Bone marrow (tissue), 2 donors: ENCODE measurements at places on chromosomes 3 and 15.

GRCh38 chr3:178856804-178857203 is 214.8 kb downstream of the ZMAT3 start:
- DNase-seq: no peak

DNA sequence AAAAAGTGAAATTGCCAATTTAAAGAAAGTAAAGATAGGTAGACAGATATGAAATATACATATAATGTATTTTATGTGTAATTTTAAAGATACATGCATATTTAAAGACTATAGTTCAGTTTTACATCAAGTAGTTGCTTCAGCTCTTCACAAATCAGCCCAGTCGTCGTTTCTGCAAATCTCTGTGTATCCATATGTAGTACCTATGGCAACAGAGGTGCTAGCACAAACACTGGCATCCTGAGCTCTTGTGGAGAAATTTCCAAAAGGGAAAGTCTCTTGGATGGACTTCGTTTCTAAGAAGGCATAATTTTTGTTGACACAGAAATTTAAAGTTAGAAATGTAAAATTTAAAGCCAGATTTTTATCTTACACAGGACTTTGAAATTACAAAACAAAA is 1284.7 kb downstream of the ROBO1 start:
- no peak for DNase-seq

DNA sequence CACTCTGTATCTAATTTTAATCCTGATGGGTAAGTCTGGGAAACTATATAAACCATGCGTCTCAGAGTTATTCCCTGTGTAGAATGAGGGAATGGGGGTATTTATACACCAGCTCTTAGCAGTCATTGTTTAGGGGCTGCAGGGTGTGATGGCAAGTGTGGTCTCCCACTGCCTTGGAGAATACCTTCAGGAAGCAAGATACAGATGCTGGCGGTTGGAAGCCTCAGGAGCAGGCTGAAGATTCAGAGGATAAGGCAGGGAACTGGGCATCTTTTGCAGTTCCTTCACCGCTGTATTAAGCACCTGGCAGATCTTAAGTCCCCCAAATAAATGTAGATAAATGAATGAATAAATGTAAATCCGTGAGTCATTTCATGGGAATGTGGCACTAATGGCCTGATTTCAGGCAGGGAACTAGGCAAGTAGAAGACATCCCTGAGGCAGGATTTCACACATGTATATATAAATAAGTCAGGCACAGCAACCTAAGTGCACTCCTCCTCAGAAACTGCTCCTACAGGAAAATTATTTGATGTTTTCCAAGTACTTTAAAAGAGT is 209.2 kb upstream of the GADL1 start:
- no peak for DNase-seq

DNA sequence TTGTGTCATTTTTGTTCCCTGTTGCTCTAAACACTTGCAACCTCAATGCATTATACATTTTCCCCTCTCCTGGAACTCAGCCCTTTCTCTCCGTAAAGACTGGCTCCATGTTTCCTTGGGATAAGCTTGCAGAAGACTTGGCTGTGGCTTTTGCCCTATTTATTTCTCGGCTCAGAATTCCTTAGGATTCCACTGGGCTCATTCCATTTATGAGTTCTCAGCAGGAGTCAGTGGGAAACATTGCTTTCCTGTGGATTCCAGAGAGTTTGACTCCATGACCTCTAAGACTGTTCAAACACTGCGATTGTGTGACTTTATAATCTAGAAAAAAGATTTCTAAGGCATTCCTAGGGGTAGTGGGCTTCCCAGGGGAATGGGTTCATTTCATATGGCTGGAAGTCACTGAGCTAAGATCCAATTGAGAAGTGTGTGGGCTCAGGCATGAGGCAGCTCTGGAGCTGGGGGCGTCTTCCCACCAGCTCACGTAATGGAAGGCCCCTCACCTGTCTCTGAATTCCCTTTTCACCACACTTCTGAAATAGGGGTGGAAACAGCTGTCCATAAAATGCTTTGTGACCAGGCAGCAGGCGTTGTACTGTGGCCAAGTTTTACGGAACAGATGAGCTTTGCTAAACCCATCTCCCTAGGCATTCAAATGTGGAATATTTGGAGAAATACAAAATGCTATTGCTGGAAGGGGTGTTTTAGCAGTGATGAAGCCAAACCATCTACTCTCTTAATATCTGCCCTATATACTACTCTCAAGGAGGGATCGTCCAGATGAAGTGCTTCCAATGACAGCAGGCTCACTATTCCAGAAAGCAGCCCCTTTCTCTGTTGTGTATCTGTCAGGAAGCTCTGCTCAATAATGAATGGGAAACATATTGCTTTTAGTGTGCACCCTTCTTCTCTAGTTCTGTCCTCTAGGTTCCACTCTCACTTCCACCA is 91.8 kb upstream of the BCL6 start:
- DNase-seq: no peak

GRCh38 chr3:150868282-150868681 is 37.0 kb downstream of the MINDY4B start:
- DNase-seq: no peak

- DNase-seq: no peak
Observed at GRCh38 chr15:100284701-100285100, 57.1 kb downstream of the ADAMTS17 start.

- DNase-seq: no peak
Observed at GRCh38 chr3:26623419-26624208, 1.0 kb downstream of the LRRC3B start.

DNA sequence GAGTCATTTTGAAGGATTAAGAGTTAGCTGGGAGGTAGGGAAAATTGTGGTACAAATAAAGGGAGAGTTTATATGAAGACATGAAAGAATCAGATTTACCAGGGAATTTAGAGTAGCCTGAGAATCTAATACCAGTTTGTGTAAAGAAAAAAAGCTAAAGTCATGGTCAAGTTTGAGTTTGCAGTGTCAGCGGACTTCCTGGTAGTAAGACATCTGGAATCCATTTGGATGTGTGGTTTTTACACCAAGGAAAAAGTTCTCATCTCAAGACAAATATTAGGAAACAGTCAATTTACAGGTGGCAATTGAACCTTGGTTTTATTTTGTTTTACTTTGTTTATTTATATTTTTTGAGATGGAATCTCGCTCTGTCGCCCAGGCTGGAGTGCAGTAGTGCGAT is 1.5 kb upstream of the P2RY12 start:
- no peak for DNase-seq

- DNase-seq: no peak
Observed at GRCh38 chr3:153252963-153253362, 90.9 kb downstream of the RAP2B start.

DNA sequence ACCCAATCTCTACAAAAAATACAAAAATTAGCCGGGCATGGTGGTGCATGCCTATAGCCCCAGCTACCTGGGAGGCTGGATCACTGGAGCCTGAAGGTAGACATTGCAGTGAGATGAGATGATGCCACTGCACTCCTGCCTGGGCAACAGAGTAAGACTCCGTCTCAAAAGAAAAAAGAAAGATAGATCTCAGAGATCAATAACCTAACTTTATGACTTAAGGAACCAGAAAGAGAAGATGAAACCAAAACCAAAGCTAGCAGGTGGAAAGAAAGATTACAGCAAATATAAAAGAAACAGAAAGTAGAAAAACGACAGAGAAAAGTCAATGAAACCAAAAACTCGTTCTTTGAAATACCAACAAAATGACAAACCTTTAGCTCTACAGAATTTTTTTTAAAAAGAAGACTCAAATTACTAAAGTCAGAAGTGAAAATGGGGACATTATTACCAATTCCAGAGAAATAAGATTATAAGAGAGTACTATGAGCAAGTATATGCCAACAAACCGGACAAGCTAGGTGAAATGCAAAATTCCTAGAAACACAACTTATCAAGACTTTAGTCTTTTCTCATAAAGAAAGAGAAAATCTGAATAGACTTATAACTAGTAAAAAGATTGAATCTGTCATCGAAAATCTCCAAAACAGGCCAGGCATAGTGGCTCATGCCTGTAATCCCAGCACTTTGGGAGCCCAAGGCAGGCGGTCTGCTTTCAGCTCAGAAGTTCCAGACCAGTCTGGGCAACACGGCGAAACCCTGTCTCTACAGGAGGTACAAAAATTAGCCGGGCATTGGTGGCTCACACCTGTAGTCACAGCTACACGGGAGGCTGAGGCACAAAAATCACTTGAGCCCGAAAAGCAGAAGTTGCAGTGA is 35.0 kb downstream of the ACAP2 start:
- no peak for DNase-seq

- DNase-seq: no peak
Observed at GRCh38 chr3:256501-256900, 59.9 kb downstream of the CHL1 start.

GRCh38 chr3:67804089-67804488 is 149.7 kb upstream of the SUCLG2 start:
- DNase-seq: no peak

DNA sequence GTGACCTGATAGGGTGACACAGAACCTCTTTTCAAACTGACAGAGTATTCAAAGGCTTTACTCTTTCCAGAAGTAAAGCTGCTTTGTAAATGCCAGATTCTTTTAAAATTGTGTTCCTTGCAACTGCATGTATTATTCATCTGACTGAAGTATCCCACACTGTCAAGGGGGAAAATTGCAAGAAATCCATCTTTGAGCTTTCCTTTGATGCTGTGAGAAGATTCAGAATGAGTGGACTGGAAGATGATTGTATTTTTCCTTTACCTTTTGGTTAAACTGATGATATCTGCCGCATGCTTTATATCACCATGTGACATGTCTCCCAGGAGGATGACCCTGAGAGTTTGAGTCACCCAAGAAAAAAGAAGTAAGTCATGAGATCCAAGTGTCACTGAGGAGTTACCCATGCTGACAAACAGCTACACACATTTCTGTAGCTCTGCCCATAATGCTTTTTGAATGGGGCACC is 250.8 kb upstream of the CBLB start:
- DNase-seq: no peak

- DNase-seq: no peak
Observed at GRCh38 chr3:177320765-177321247, 123.5 kb upstream of the TBL1XR1 start.

DNA sequence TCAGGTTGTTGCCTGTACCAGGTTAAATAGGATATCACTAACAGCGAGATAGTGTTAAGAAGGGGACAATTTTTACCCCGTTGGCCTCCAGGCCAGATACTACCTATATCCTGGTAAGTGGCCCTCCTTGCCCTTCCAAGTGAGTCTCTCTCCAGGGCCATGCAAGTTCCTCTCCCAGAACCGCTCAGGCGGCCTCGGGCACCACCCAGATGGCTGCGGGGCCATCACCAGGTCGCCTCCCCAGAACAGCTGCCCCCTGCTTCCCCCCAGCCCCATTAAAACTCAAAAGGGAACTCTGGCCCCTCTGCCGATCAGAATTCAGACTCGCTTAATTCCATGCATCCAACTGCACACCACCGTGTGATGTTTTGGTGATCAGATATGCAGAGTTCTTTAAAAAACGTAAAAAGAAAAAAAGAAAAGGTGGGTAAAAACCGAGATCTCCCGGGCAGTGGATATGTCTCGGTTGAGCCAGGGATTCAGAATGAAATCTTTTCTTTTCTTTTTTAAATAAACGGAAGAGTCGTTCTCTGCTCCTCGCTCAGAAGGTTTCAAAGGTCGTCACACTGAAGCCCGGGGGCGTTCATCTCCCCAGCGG is 1.9 kb upstream of the TRIM71 start:
- no peak for DNase-seq

DNA sequence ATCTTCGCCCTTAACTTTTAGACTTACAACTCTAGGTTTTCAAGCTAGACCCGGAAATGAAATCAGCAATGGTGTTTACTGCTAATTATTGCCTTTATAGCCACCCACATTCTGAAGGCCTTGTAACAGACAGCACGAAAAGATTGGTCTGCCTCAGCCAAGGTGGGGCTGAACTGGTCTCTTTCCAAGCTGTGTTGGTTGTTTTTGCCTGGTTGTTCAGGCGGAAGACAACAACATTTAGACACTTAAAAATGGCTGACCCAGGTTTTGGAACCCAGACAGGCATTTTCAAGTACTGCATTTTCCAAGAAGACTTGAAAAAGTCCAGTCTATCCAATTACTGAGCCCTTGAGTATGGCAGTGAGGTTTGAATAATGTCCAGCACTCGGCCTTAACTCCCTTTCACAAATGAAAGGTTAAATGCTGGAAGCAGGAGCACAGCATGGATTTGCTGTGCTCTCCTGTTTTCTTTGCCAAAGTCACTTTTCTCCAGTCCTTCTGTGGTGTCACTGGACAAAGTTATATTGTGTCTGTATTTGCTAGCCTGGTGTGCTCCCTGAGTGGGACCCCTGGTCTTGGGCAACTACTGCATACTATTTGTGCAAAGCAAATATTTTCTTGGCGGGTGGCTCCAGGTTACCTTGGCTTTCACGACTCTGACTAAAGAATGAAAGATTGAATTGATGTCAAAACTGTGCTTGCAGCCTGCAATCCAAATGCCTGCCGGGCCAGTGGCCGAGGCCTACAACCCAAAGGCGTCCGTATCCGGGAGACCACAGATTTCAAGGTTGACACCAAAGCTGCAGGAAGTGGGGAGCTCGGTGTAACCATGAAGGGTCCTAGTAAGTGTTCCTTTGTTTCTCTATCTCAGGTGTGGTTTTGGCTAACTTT is 93.5 kb downstream of the FLNB start:
- DNase-seq: no peak

- DNase-seq: no peak
Observed at GRCh38 chr3:65960087-65960486, 78.6 kb downstream of the MAGI1 start.

DNA sequence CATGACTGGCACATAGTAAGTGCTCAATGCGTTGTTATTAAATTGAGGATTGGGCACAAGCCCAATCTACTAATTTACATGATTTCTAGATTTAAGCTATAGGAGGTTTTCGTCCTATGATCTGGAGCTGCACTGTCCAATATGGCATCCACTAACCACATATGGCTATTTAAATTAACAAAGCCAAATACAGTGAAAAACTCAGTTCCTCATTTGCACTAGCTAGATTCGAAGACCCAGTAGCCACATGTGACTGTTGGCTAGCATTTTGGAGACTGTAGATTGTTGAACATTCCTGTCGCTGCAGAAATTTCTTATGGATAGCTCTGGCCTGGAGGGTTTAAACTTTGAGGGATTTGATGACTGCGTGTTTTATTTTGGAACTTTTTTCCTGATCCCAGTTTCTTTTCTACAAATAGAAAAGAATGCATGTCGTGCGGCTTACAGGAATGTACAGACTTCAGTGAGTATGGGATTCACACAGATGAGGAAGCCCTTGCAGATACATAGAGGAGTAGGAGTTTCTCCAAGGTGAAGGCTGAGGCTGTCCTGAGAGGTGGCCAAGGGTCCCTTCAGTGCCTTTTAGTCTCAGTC is 82.8 kb downstream of the SLCO3A1 start:
- no peak for DNase-seq

- no peak for DNase-seq
Observed at GRCh38 chr3:138328341-138328740, 1.3 kb downstream of the NME9 start.

GRCh38 chr15:43931790-43932435 is 105.1 kb downstream of the WDR76 start:
- DNase-seq: no peak

DNA sequence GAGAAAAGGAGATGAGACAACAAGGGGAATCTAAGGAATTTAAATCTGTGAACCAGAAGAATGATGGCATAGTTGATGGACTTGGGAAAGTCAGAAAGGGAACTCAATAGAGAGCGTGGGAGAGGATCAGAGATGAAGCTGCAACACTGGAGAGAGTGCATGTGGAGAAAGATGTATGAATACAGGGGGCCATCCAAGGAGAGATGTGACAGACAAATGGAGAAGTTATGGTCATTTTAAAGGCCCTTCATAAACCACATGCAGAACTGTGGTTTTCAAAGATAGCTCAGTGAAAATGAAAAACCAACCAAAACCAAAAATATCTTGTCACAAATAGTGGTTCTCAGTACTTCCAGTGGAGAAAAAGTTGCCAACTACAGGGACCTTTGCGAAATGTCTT is 265.2 kb downstream of the SUCLG2 start:
- no peak for DNase-seq

- no peak for DNase-seq
Observed at GRCh38 chr15:52649686-52650085, 29.5 kb downstream of the ATOSA start.
